Mesendoderm (in vitro differentiated cells): ENCODE measurements at places on chromosomes 4 and X.

GRCh38 chr4:37138789-37139188, 105.8 kb upstream of the NWD2 start:
- DNase-seq = no peak

- DNase-seq = no peak
Measured at GRCh38 chr4:11214281-11214680, 214.4 kb downstream of the HS3ST1 start.

GRCh38 chrX:155611302-155611701, 1.4 kb downstream of the TMLHE start:
- DNase-seq = no peak

DNA sequence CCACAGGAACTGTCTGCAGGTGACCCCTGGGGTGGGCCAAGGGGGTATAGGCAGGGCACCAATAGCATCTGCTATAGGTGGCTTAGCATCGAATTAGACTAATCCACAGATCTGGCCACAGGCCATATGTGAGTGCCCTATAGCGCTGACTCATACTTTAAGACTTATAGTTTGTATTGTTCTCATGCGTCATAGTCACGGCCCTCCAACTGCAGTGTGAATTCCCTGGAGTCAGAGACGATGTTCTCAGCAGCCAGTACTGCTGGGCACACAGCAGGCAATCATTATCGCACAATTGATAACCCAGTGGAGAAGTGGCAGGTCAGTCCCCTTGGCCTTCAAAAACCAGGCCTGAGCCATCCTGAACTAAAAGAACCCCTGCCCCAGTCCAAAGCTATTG, 58.1 kb downstream of the ADGRG2 start:
- DNase-seq = peak; percentile 70

- peak; percentile 34 for DNase-seq
Measured at GRCh38 chrX:110944311-110944750, 148.7 kb upstream of the CHRDL1 start.

DNA sequence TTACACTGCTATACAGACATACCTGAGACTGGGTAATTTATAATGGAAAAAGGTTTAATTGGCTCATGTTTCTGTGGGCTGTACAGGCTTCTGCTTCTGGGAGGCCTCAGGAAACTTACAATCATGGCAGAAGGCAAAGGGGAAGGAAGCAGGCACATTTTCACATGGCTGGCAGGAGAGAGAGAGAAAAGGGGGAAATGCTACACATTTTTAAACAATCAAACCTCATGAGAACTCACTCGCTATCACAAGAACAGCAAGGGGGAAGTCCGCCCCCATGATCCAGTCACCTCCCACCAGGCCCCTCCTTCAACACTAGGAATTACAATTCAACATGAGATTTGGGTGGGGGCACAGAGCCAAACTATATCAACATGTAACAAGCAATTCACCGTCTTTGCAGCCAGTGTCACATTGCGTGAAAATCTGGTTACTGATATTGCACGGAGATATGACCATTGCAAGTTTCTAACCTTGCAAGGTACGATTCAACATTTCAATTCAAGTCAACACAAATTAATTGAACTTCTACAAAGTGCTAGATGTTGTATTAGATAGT, 61.7 kb upstream of the RELL1 start:
- DNase-seq = no peak

DNA sequence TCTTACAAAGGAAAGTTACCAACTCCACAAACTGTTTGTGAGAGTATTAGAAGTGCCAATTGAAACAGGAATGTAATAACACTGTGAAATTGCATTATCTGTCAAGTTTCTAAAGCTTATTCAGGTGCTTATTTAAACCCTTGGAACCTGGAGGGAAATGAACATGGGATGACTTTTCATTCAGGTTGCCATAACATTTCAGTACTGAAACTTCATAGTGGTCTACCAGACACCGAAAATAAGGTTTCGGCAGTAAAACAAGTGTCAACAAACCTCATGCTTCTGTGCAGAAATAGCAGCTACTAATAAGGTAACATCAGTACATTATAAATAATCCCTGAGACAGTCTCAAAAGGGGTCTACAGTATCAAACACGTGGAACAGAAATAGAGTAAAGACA, 890.7 kb upstream of the INTU start:
- DNase-seq = no peak

- no peak for DNase-seq
Measured at GRCh38 chrX:10199212-10199611, 42.4 kb downstream of the CLCN4 start.

DNA sequence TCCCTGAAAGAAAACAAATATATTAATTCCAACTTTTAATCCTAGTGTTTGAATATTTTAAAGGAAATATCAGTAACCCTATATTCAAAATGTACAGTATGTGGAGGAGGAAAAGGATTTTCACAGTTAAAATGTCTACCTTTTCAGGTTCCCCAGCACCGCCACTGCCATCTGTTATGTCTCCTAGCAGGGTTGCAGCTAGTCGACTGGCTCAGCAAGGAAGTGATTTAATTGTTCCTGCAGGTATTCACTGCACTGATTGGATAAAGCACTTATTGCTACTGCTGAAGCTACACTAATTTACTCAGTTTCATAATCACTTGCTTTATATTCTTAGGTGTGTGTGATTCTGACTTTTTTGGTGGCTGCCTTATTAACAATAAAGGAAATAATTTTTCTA, 65.5 kb upstream of the FHDC1 start:
- DNase-seq = no peak

- DNase-seq = no peak
Measured at GRCh38 chr4:79013756-79014155, 74.5 kb upstream of the PAQR3 start.

GRCh38 chr4:86918539-86919072, 16.2 kb upstream of the AFF1 start:
- no peak for DNase-seq

DNA sequence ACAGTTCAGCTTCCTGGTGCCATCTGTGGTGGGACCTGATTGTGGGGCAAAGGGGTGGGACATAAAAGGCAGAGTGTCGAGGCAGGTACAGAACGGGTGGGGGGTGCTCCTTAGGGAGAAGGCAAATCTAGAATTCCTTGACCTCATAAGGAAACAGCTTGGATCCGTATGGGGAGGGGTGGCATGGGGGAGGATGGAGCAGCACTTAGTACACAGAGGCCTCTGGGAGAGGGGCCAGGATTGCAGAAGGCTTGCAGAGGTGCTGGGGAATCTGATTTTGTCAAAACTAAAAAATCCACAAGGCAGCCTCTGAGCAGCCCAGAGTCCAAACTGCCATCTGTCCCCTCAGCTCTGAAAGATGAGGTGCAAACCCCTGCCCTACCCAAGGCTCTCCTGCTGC, 2.3 kb upstream of the EMD start:
- no peak for DNase-seq

- DNase-seq = peak; percentile 34
Measured at GRCh38 chrX:101462892-101463291, 22.4 kb upstream of the ARMCX4 start.

DNA sequence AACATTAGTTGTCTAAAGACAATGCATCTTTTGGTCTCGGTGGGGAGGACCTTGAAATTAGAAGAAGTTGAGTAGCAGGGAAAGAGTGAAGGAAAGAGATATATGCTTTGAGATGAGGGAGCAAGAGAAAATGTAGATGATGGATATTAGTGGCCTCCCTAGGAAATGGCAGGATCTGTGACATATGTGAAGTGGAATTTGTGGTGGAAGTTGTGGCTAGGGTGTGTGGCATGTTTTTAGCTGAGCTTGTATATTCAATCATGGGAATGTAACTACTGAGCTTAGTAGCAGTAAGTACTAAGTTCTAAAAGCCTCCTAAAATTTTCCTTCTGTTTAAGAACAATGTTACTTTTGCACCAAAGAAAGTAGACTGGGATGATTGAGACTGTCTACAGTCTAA, 382.8 kb upstream of the CTSO start:
- no peak for DNase-seq

- no peak for DNase-seq
Measured at GRCh38 chr4:128913228-128913627, 103.7 kb downstream of the JADE1 start.

- DNase-seq = no peak
Measured at GRCh38 chr4:110663738-110664444, 41.0 kb upstream of the PITX2 start.

- DNase-seq = no peak
Measured at GRCh38 chr4:3388471-3389232, 53.1 kb upstream of the HGFAC start.

DNA sequence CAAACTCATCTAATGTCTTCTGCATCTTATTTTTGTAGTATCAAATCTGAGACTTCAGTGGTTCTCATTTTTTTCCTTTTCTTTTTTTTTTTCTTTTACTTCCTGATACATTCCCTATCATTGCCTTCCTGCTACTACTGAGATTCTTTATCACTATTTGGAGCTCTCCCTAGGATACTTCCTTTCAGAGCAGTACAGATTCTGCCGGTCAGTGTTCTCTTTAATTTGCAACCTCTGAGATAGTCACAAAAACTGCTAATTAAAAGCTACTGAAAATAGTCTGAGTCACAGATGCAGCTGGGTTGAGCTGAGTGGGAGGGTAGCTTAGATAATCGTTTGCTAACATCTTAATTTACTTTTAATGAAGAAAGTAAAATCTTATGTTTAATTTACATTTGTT, 1279.7 kb downstream of the ARAP2 start:
- peak; percentile 88 for DNase-seq

- DNase-seq = no peak
Measured at GRCh38 chr4:37780444-37781130, 45.9 kb upstream of the PGM2 start.

DNA sequence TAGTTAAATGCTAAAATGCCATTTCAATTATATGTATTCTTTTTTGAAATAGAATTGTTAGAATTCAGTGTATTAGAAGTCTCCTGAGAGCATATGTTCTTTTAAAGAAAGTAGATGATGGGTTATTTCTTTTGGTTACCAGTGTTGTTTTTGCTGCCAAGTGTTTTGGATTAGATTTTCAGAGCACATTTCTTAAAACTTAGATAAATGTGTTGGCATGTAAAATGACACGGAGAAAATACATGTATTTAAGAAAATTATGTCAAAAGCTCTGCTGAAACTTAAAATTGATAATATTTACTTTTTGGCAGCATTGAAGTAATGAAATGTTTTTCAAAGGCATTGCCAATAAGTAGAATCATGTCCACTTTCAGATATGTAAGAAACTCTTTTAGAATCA, 379.7 kb downstream of the ADGRL3 start:
- DNase-seq = no peak
